Bronchus fibroblast of lung (primary cell): ENCODE measurements at places on chromosomes 1 and 21. TPM values are rescaled to one million over a fixed set of nuclear protein-coding genes. Genes with fewer than 3 reads are reported as not detected.

PPM1J gene
- total RNA-seq = 1.5 and 2.5 TPM in 2 replicates

SDHB gene
- 166 and 169 TPM in 2 replicates for total RNA-seq

ISG15 gene
- 45.9 and 55.6 TPM in 2 replicates for total RNA-seq

FLVCR1 gene
- 8.1 and 12.5 TPM in 2 replicates for total RNA-seq

DYNLT4 gene
- total RNA-seq = not detected in 2 replicates

C1orf159 gene
- 13.8 and 14.7 TPM in 2 replicates for total RNA-seq

C1orf115 gene
- total RNA-seq = 2.2 and 2.9 TPM in 2 replicates

GRHL3 gene
- total RNA-seq = 0.17 TPM in 1 of 2 replicates, not detected in the other

SLC45A1 gene
- 3.0 and 3.5 TPM in 2 replicates for total RNA-seq

CIART gene
- total RNA-seq = 0.74 and 1.0 TPM in 2 replicates

PRDM16 gene
- 0.17 and 0.45 TPM in 2 replicates for total RNA-seq

C1orf185 gene
- total RNA-seq = not detected in 2 replicates

KLF17 gene
- under 0.01 TPM in 2 replicates for total RNA-seq

HSD3B1 gene
- total RNA-seq = not detected in 2 replicates

IFNLR1 gene
- total RNA-seq = not detected in 2 replicates

KCNJ15 gene
- total RNA-seq = 0.15 TPM in 1 of 2 replicates, not detected in the other

COL24A1 gene
- 0.15 and 0.34 TPM in 2 replicates for total RNA-seq

NDUFV3 gene
- total RNA-seq = 33.3 and 38.9 TPM in 2 replicates

INKA2 gene
- 1.3 and 1.5 TPM in 2 replicates for total RNA-seq

TBX15 gene
- total RNA-seq = under 0.01 and 0.34 TPM in 2 replicates

TLR5 gene
- total RNA-seq = under 0.01 TPM in 1 of 2 replicates, not detected in the other

SPRR3 gene
- not detected in 2 replicates for total RNA-seq

TRAF3IP3 gene
- 0.15 TPM in 1 of 2 replicates, not detected in the other for total RNA-seq

CKS1B gene
- total RNA-seq = 222 and 236 TPM in 2 replicates

PPFIA4 gene
- total RNA-seq = 0.89 and 1.7 TPM in 2 replicates

ARMH1 gene
- total RNA-seq = 0.30 TPM in 1 of 2 replicates, not detected in the other

OR10Z1 gene
- total RNA-seq = not detected in 2 replicates

S100A2 gene
- 4.5 and 10.8 TPM in 2 replicates for total RNA-seq

KANK4 gene
- not detected in 2 replicates for total RNA-seq

TCEA3 gene
- total RNA-seq = 4.8 and 5.9 TPM in 2 replicates

IGSF3 gene
- total RNA-seq = 0.34 and 0.45 TPM in 2 replicates

C4BPB gene
- not detected in 2 replicates for total RNA-seq

OR2T6 gene
- not detected in 2 replicates for total RNA-seq

KPRP gene
- not detected in 2 replicates for total RNA-seq

PALMD gene
- total RNA-seq = not detected in 2 replicates

SERTAD4 gene
- total RNA-seq = under 0.01 and 0.15 TPM in 2 replicates

RHBDL2 gene
- total RNA-seq = not detected in 2 replicates
